Kidney glomerular epithelial cell (primary cell): ENCODE measurements at places on chromosomes 7 and 10.

DNA sequence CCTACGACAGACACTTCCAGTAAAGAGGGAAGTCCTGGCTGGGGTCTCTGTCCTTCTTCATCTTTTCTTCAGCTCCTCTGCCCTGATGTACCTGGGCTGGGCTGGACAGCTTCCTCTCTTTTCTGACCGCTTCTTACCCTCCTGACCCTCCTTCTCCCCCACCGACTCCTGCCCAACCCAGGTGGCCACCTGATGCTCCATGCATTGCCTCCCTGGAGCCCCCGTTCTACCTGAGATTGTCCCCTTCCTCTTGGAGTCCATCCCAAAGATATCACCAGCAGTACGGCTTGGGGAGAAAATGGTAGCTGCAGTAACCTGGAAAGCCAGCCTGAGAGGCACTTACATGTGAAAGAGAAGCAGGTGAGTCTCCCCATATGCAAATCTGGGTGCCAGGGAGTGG is 566.3 kb downstream of the TCERG1L start:
- DNase-seq: no peak

GRCh38 chr10:68526634-68527307 is 552 bp downstream of the SLC25A16 start:
- DNase-seq: no peak

DNA sequence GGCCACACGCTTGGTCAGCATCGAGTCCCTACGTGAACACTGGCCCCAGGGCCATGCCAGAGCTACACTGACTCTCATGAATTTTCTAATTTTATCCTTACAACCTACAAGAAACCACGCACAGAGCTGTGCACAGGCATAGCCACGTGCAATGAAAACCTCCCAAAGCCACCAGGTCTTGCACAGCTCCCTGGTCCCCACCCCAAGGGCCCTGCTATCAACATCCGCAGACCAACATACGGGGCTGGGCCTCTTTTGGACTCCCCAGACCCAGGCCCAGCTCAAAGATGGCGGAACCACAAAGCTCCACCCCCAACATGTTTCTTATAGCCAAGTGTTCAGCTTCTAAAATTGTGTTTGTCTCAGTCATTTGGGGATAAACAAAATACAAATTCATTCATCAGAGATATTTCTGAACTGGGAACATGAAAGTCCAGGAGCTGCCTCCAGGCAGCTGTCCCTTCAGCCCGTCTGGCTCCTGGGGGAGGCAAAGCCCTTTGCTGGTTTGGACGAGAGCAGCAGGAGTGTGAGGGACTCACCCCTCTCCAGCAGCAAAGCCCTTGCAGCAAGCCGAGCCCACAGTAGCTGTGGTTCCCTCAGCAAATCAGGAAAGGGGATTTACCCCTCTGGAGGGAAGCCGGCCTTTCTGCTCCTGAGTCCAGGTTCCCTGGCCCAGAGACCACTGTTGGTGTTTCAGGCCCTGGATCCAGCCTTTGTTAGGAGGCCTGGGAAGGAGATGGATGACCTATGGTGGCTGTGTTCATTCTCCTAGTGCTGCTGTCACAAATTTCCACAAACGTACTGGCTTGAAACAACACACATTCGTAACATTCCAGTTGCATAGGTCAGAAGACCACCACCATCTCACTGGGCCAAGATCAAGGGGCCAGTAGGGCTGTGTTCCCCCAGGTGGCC is 75.1 kb downstream of the OAT start:
- DNase-seq: no peak

GRCh38 chr7:55641811-55642210 is 69.5 kb upstream of the VOPP1 start:
- DNase-seq: no peak

GRCh38 chr7:152881893-152882292 is 122.3 kb downstream of the ACTR3B start:
- no peak for DNase-seq

- no peak for DNase-seq
These were observed 20.8 kb downstream of the GHRHR start for GRCh38 chr7:30984359-30985107.

GRCh38 chr7:38881015-38881414 is 28.0 kb downstream of the VPS41 start:
- no peak for DNase-seq

- no peak for DNase-seq
These were observed 56.9 kb downstream of the NEUROG3 start for GRCh38 chr10:69516316-69516715.

DNA sequence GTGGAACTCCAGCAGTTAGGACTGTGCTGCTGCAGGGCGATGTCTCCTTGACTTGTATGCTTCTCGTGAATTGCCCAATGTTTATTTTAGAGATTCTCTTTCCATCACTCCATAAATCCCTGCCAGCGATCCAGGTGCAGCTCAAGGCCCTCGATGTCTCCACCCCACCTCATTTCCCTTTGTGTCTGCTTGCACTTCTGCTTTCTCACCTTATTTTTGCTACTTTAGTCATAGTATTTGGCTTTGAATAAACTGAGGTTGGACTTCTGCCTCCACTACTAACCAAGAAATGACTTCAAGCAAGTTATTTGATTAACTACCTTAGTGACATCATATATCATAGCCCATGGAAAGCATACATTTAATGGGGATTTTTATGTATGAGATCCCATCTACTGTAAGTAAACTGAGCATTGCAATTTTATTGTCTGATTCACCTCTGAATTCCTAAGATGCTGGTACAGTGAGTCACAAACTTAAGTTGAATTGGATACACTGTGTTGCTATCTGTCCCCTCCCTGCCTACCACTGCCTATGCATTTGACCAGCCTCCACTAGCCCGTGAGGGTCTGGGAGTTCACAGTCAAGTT is 255.8 kb downstream of the ABCA13 start:
- DNase-seq: peak; percentile 67

DNA sequence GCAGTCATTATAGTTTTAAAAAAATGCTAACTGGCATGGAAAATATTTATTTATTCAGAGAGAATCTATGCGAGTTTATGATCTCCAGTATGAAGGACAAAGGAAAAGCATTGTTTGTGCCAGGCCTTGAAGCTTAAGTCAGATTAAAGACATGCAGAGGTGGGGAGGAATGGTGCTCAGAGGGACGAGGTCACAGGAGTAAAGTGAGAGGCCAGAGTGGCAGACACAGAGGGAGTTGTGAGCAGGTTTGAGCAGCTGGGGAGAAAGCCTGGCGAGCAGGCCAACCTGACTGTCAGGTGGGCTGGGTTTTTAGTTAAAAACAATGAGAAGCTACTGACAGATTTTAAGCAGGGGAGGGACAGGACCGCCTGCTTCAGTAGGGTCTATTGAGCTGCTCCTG is 6.8 kb upstream of the CCNY start:
- no peak for DNase-seq

DNA sequence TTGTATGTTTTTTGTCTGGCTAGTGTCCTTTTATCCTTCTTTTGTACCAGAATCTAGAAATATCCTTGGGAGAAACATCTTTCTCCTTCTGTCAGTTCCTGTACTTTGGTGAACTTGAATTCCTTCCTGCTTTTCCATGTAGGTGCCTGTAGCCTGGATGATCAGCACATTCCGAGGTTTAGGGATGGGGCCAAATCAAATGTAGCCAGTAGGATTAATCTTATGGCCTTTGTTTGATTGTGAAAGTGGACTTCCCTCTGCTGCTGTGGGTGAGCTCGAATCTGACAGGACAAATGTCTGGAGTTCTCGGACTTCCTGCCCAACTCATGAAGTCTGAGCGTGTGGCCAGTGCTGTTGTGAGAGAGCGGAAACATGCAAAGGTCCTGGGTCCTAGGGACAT is 33.2 kb upstream of the NAMPT start:
- DNase-seq: no peak

DNA sequence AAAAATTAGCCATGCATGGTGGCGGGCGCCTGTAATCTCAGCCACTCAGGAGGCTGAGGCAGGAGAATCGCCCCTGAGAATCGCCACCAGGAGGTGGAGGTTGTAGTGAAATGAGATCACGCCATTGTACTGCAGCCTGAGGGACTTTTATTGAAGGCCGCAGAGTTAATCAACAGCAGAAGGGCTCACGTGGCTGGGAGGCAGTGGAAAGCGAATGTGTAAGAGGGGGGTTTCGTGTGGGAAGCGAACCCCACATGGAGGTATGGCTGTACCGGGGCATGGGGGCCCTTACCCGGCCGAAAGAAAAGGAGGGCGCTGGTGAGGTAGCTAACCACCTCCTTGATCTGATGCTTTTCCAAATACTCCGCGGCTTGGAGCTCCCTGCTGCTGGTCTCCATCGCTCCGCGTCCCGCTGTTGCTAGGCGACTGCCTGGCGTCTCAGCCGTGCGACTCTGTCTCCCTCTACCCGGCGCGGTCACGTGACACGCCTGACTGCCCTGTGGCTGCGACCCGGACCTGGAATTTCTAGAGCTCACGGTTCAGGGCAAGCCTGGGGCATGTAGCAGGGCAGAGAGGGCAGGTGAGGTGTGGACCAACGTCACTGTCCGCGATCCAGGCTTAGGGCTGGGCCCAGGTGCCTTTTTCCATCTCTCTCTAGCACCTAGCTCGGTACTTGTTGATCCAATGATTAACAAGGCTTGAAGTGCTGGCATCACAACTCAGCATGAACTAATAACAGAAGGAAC is at the start of gene EFCAB10:
TSS of gene EFCAB10 (minus strand) at position 428 of the 746 bp plus-strand sequence. CDS start at position 398, 30 bp downstream.
- peak; percentile 40 for DNase-seq

DNA sequence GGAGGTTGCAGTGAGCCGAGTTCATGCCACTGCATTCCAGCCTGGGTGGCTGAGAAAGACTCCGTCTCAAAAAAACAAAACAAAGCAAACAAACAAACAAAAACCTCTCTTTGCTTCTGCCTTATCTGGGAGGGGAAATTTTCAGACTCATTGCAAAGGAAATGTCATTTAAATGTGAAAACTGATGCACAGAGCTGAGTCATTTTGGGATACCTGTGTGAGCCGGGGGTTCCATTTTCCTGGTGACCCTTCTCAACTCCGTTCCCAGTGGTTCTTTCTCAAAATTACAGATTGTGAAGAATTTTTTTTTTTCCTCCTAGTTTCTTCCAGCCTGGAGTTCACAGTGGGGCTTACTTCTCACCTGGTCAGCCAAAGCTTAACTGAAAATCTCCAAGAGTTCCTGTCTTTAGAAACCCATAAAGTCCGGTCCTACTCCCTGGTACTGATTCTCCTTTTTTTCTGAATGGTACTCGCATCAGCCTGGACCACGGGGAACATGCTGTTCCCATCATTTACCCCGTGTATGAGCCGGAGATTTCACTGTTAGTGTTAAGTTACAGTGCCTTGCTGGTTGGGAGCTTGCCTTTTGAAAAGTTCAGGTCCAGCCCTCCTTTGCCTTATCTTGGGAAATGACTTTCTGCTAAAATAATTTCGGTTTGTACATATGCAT is 56.9 kb downstream of the RBM20 start:
- DNase-seq: no peak

GRCh38 chr7:125254566-125254965 is 324.9 kb upstream of the POT1 start:
- DNase-seq: no peak

GRCh38 chr10:103643381-103643780 is 149.9 kb downstream of the NEURL1 start:
- DNase-seq: no peak

DNA sequence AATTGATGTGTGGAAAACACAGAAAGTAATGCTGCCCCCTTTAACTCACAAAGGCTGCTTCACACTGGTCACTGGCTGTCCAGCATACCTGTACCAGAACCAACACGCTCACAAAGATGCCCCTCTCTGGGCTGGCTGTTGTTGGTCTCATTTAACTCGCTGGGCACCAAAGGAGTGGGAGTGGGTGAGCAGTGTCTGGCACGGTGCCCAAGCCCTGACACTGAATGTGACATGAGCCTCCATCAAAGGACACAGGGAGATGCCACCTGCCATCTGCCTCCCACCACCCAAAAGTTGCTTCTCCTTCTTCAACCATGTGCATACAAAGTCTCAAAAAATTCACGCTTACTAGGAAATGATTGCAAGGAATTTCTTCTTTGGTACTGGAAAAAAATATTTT is 86.8 kb downstream of the FGFR2 start:
- DNase-seq: no peak

- no peak for DNase-seq
These were observed 262.2 kb downstream of the BAMBI start for GRCh38 chr10:28939281-28940157.

DNA sequence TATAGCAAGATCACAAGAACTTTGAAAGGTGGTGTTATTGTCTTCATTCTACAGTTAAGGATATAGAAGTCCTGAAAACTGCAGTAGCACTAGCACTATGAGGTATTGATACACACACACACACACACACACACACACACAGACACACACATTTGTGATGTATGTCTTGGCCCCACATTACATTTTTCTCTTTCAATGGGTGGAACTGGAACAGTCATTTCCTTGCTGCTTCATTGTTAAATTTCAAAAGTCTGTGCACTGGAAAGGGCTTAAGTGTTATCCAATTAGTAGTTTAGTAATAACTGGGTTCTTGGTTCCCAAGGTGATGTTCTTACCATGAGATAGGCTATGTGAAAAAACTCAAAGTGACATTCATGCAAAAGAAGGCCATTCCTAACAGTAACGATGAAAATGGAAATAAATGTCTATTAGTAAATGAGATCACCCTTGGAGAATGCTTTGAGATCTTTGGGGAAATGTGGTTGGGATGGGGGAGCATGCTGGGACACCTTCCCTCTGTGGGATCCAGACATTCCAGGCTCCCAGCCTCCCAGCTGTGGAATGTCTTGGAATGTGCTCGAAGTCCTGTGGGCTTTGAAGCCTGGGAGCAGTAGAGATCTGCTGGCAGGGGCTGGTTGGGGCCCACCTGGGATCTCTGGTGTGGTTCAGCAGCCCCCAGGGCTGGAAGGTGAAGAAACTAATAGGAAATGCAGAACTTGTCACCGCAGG is 37.4 kb upstream of the CALD1 start:
- DNase-seq: peak; percentile 87

DNA sequence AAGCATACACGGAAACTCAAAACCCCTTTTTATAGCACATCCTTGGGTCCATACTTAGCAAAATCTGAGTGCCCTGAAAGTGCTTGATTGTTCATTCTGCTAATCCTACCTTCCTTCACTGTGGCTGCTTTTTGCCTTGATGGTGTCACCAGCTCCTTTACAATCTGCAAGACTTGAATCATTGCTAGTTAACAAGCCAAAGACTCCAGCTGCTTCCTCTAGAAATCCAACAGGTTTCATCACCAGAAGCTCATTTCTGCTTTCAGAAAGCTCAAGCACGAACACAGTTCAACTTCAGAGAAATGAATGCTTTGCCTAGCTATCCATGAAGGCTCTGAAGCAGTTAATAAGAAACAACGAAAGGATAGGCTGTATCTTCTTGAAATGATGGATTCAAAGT is 38.0 kb downstream of the USP6NL start:
- DNase-seq: peak; percentile 5

- no peak for DNase-seq
These were observed 580.6 kb downstream of the PHTF2 start for GRCh38 chr7:78379148-78379547.

GRCh38 chr7:141475679-141476078 is 75.5 kb upstream of the AGK start:
- no peak for DNase-seq

GRCh38 chr7:7553386-7553785 is 13.3 kb upstream of the MIOS start:
- no peak for DNase-seq

DNA sequence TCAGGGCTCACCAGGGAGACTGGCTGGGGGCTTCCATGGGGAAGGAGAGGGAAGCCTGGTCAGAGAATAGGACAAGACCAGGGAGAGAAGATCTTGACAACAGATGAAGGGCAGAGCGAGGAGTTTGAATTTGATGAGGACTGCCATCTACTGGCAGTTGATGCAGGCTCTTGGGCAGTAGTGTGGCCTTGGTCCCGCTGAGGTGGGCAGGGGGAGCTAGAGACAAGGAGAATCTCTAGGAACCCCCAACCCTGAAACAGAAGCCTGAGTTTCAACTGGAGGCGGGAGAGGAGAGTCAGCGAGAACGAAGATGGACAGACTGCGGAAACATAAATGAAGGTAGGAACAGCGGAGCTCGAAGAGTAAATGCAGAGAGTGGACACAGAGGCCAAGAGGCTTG is 81.0 kb downstream of the PPP1R3C start:
- peak; percentile 5 for DNase-seq
